ENCODE measurements at places on chromosomes 1 and 21.
A peak's percentile ranks its signal among the peaks of the same experiment; 100 is the strongest.

- DNase-seq, result peak; percentile 92
Observed at GRCh38 chr1:2135441-2135841, 59.1 kb downstream of the FAAP20 start.

- DNase-seq, result peak; percentile 25
Observed at GRCh38 chr1:243849421-243850201, 432 bp downstream of the AKT3 start.

GRCh38 chr1:155978973-155979429 lies 654 bp upstream of the ARHGEF2 start:
- DNase-seq, result no peak

GRCh38 chr1:208326033-208326432 lies 81.8 kb upstream of the PLXNA2 start:
- no peak for DNase-seq

DNA sequence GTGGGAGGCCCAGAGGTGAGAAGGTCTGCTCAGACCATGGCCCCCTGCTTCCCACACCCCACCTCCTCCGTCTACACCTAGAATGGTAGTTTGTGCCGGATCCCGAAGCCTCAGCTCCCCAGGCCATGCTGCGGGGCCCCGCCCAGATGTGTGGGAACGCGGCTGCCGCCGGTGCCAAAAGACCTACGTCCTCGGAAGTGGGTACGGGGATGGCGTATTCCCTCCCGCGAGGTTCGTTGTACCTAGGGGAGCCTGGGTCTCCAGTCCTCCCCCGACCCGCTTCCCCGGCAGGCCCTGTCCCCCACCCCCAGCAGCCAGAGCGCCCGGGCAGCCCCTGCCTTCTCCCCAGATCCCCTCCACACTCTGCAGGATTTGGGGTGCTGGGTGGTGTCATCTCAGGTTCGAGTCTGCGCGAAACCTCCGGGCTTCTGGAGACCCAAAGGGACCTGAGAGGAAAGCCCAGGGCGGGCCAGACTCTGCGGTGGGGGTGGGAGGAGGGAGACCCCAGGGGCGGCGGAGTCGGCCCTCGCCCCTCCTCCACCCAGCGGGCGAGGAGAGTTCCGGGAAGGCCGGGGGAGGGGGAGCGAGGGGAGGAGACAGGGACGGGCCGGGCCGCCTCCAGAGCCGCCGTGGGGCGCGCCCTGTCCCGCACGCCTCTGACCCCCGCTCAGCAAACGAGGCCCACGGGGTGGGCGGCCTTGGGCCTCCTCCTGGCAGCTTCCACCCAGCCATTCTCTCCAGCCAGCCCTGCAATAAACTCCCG lies 6.2 kb upstream of the PRDM16 start:
- no peak for DNase-seq

- DNase-seq, result no peak
Observed at GRCh38 chr1:183051546-183051945, 28.3 kb downstream of the LAMC1 start.
